Aorta (tissue), 5 donors: ENCODE measurements at places on chromosomes 4 and X. TPM values are rescaled to one million over a fixed set of nuclear protein-coding genes. Genes with fewer than 3 reads are reported as not detected.

DNA sequence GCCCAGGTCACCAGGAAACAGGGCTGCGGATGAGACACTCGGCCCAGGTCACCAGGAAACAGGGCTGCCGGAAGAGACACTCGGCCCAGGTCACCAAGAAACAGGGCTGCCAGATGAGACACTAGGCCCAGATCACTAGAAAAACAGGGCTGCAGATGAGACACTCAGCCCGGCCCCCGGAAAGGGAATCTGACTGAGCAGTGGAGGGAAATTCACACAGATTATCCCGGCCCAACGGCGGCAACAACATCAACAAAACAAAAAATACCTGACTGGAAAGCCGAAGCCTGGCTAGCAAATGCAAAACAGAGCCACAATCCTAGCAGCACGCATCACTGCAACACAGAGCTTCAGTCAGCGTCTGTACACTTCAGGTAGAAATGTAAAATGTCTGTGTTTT, 20.7 kb downstream of the AFAP1 start:
- no peak for DNase-seq

DNA sequence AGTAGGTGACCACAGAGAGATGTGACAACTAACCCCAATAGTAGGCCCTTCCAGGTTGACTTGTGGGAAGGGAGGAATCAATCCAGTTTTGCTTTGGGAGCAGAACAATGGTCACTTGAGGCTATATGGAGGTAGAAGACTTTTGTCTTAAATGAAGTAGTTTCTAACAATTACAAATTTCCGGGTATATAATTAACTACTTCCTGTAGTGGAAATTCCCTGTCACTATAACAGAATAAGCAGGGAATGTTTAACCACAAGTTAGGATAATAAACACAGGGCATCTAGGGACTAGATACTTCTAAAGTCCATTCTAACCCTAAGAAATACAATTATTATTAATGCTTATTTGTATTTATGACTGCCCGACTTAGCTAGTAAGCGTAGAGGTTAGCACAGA, 99.0 kb upstream of the TRPC3 start:
- no peak for DNase-seq

DNA sequence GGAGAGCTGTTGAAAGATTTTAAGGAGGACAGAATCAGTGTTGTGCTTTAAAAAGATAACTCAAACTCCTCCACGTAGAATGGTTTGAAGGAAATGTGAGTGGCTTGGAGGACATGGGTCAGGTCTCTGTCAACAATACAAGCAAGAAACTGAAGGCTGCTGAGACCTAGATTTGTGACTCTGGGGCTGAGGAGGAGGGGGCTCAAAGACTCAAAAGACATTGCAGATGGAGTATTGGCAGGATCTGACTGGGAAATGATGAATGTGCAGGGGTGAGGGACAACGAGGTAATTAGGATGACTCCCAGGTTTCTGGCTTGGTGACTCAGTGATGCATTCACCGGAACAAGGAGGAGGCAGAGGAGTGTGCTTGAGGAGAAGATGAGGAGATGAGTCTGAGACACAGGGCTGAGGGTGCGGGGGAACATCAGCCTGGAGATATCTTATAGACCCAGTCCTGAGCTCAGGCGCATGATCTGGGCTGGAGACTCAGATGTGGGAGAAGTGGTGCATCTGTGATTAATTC, 3.3 kb upstream of the RPS4X start:
- no peak for DNase-seq

DNA sequence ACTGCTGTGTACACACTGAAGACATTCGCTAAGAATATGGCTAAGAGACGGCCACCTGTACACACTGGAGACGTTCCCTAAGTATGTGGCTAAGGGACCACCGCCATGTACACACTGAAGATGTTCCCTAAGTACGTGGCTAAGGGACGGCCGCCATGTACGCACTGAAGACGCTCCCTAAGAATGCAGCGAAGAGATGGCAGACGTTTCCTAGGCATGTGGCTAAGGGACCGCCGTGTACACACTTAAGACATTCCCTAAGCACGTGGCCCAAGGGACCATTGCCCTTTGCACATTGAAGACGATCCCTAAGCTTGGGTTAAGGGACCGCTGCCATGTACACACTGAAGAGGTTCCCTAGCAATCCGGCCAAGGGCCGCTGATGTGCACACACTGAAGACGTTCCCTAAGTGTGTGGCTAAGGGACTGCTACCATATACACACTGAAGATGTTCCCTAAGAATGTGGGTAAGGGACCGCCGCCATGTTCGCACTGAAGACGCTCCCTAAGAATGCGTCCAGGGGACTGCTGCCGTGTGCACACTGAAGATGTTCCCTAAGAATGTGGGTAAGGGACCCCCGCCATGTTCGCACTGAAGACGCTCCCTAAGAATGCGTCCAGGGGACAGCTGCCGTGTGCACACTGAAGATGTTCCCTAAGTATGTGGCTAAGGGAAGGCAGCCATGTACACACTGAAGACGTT, 36.7 kb downstream of the DHRSX start:
- DNase-seq, result no peak

LDOC1 gene
- total RNA-seq, result 137 TPM

NAA11 gene
- not detected for total RNA-seq

KCNIP4 gene
- not detected for total RNA-seq

FDCSP gene
- not detected for total RNA-seq

C4orf51 gene
- not detected for total RNA-seq

FRMD7 gene
- total RNA-seq, result not detected

SUPT20HL1 gene
- total RNA-seq, result not detected
